Hematopoietic multipotent progenitor cell (in vitro differentiated cells): ENCODE measurements at places on chromosomes 6 and 20.
A peak's percentile ranks its signal among the peaks of the same experiment; 100 is the strongest.

GRCh38 chr20:63656451-63656850 is 1.7 kb upstream of the RTEL1 start:
- no peak for DNase-seq

- no peak for DNase-seq
Observed at GRCh38 chr6:13009461-13009860, 292.9 kb downstream of the PHACTR1 start.

DNA sequence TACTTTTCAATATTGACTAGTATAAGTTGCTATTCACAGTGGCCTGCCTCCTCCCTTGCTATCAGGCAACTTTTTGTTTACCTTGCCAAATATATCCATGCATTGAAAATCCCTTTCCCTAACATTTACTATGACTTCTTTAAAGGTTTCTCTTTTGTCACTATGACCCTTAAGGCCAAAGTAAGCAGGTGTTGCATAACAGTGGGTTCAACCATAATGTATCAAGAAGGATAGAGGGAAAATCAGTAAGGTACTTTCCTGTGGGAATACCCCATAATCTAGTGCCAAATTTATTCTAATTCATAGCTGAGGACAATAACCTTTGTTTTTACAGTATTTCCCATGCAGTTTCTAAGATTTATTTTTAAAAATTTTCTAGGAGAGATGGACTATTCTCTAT is 527.6 kb downstream of the CDKAL1 start:
- no peak for DNase-seq

- peak; percentile 97 for DNase-seq
Observed at GRCh38 chr6:142946181-142946923, 1.4 kb upstream of the HIVEP2 start.

- peak; percentile 29 for DNase-seq
Observed at GRCh38 chr6:28211840-28212509, 13.1 kb upstream of the ZSCAN9 start.

DNA sequence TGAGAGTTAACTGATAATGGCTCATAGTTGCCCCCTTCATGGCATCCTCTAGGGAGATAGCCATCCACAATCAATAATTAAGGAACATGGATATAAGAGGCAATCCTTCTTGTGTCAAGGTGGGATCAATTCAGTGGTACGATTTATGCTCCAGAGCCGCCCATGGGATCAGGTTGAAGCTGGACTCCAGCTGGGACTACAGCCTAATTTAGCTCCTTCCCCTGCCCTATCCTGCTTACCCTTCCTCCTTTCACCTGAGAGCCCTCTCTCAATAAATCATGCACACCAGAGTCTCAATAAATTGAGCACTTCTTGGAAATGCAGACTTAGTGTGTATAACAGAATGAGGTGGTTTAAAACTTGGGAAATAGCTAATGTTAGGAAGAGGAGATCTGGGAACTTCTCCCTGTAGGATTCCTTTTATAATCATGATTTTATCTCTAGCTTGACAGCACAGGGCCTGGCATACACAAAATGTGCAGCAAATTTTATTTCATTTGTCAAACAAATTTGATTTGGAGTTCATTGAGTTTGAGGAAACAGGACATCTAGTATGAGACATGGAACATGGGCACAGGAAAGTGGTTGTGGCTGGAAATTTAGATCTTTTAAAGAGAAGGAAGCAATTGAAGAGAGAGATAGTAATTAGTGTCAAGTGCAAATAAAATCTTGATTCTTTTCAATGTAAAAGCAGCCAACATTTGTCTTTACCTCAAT is 28.6 kb upstream of the OGFRL1 start:
- no peak for DNase-seq

DNA sequence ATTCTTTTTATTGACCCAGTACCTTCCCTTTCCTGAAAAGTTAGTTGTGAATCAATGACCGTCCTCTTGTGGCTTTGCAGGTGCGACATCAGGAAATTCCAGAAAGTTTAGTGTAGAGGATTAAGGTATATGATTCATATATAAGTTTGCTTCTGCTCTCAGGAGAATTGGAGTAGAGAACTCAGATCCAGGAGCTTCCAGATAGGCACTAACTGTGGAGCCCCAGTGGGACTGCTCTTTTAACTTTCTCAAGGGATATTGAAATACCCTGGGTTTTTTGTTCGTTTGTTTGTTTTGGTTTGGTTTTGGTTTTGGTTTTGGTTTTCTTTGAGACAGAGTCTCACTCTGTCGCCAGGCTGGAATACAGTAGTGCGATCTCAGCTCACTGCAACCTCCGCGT is 9.5 kb downstream of the TAAR2 start:
- no peak for DNase-seq

GRCh38 chr6:12279322-12280091 is 10.7 kb upstream of the EDN1 start:
- no peak for DNase-seq
